ENCODE measurements at places on chromosomes 7 and 10. TPM values are rescaled to one million over a fixed set of nuclear protein-coding genes. Genes with fewer than 3 reads are reported as not detected.

The HOXA7 gene
- 10.2 TPM for total RNA-seq

The PYROXD2 gene
- total RNA-seq: 17.6 TPM

The PRLHR gene
- total RNA-seq: not detected

The ZNF365 gene
- total RNA-seq: 0.35 TPM

The LIPK gene
- total RNA-seq: not detected

The CDHR1 gene
- total RNA-seq: 0.23 TPM

The CYP26C1 gene
- not detected for total RNA-seq

The PTN gene
- 73.8 TPM for total RNA-seq

The RAPGEF5 gene
- total RNA-seq: 138 TPM

The PNLIP gene
- total RNA-seq: 0.12 TPM

The MAT1A gene
- total RNA-seq: 0.47 TPM

The CLDN4 gene
- total RNA-seq: 132 TPM

The SDK1 gene
- total RNA-seq: 17.6 TPM

The SAMD9L gene
- 6.0 TPM for total RNA-seq

The PTPN20 gene
- 3.6 TPM for total RNA-seq

The AKR1C4 gene
- not detected for total RNA-seq

The RBM20 gene
- 5.4 TPM for total RNA-seq

The CXCL12 gene
- total RNA-seq: 198 TPM

The GNG11 gene
- total RNA-seq: 22.5 TPM

The MICU1 gene
- 57.7 TPM for total RNA-seq

The IFIT1B gene
- 3.0 TPM for total RNA-seq

The UCN3 gene
- total RNA-seq: not detected

The CPA2 gene
- total RNA-seq: 0.18 TPM

The OR9A2 gene
- total RNA-seq: 0.53 TPM

The TBX20 gene
- not detected for total RNA-seq

The TMEM229A gene
- total RNA-seq: 0.06 TPM

The SLC13A1 gene
- total RNA-seq: 10.6 TPM

The STEAP1B gene
- 1.5 TPM for total RNA-seq

The FZD1 gene
- 78.3 TPM for total RNA-seq

The NPY gene
- 2.9 TPM for total RNA-seq

The TEX36 gene
- total RNA-seq: not detected

The SLC4A2 gene
- total RNA-seq: 110 TPM

The CPXM2 gene
- 9.5 TPM for total RNA-seq

The PANK1 gene
- total RNA-seq: 44.7 TPM

The KCND2 gene
- 1.3 TPM for total RNA-seq

The ZNF680 gene
- 19.4 TPM for total RNA-seq

The SLC26A4 gene
- 3.2 TPM for total RNA-seq

The GTF2I gene
- 285 TPM for total RNA-seq

The GRIFIN gene
- total RNA-seq: not detected

The HECTD2 gene
- 27.1 TPM for total RNA-seq

The ZNF716 gene
- total RNA-seq: not detected

The LDB3 gene
- 64.6 TPM for total RNA-seq

The NPSR1 gene
- total RNA-seq: not detected

The OTUD1 gene
- 36.6 TPM for total RNA-seq

The PNLIPRP2 gene
- total RNA-seq: not detected

The SMKR1 gene
- 0.53 TPM for total RNA-seq

The SEMA4G gene
- 8.5 TPM for total RNA-seq

The AMPH gene
- total RNA-seq: 14.9 TPM

The HOGA1 gene
- 26.2 TPM for total RNA-seq

The EDRF1 gene
- 40.2 TPM for total RNA-seq

The COL13A1 gene
- total RNA-seq: 13.0 TPM

The INMT gene
- 9.5 TPM for total RNA-seq

The CYP2E1 gene
- 1.4 TPM for total RNA-seq
